Fibroblast of gingiva (primary cell): ENCODE measurements at places on chromosomes 3 and 15.

DNA sequence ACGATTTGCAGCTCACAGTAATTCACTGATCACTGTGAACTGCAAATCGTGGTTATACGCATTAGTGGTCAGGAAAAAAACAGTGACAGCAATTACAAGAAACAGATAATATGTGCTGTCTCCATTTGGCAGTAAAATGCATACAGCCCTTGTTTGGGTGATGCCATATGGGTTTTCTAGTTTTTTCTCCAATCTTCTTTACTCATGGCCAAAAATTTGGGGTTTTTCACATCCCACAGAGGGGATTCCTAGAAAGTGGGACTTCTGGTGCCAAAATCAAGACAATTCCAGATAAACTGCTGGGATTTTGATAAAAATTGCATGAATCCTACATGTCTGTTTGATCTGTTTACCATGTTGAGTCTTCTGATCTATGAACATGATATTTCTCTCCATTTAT is 15.6 kb downstream of the NDN start:
- no peak for DNase-seq

DNA sequence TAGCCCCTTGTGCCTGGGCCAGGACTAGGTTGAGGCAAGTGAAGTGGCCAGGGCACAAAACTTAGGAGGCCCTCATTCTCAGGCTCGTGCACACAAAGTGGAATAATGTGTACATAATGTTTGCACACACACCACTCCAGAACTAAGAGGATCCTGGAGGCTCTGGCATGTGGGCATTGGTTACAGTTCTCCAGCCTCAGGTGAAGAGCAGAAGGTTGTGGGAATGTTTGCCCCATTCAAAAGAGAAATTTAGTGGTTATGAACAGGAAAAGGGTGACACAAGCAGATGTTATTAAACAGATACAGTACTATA is 31.3 kb downstream of the ASB7 start:
- no peak for DNase-seq

DNA sequence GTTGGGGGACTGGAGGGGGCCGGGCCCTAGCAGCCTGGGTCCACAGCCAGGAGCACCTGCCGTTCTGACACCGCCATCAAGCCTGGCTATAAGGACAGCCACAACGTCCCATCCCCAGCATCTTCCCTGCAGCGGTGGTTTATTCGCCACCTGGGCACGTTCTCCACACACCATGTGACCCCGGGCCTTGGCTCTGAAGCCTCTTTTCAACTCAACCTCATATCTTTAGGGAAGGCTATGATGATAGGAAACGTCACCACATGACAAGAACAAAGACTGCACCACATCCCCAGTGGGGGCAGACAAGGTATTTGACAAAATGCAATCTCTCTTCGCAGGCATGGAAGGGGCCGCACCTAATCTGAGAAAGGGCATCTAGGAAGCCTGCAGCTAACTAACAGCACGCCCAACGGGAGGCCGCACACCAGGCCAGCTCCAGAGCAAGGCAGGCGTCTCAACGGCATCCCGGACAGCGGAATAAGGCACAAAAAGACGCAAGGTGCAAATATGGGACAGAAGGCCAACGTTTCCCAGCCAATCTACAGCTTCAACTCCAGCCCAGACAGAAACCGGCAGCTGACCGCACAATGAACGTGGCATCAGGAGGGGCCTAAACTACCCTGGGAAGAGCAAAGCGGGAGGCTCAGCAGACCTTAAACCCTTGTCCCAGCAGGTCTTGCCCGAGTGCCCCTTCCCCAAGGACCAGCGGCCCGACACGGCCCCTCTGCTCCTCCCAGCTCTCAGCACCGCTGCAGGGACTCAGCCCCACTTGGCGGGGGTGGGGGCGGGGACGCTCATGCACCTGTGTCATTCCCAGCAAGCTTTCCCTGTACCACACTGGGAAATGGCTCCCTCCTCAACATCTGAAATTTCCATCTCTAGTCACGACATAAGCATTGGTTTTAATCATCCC is 41.9 kb downstream of the NIPA2 start:
- no peak for DNase-seq

GRCh38 chr15:78255421-78256043 is 8.8 kb upstream of the DNAJA4 start:
- no peak for DNase-seq

GRCh38 chr3:69558912-69559311 is 173.0 kb upstream of the FRMD4B start:
- DNase-seq = peak; percentile 94

DNA sequence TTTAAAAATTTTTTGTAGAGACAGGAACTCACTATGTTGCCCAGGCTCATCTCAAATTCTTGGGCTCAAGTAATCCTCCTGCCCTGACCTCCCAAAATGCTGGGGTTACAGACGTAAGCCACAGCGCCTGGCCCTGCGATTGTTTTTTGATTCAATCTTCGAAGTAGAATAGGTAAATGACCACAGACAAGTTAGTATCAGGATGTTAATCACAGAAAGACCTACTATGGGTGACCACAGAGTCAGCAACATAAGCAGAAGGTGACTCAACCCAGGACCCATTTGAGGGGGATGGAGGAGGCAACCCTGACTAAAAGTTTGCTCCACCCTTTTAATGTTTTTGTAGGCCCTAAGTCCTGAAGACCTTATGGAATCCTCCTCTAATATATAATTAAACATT is 10.0 kb upstream of the USP3 start:
- DNase-seq = no peak

DNA sequence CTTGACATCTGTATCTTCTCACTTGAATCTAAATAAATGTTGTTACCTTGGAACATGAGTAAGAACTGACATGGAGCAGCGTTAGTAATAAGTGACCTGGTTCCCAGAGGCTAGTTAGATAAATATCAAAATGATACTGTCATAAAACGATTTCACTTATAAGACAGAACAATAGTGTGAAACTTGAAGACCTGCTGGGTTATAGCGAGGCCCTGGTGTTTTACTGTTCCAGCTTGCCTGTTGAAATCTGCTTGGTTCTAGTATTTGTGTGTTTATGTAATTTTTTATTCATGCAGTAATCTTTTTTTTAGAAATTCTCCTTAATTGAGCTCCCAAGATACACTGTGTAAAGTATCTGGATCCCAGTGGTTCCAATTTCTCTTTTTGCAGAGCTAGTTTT is 129.4 kb downstream of the CACNA2D3 start:
- DNase-seq = no peak

- no peak for DNase-seq
Observed at GRCh38 chr3:152419748-152420147, 151.0 kb downstream of the MBNL1 start.

DNA sequence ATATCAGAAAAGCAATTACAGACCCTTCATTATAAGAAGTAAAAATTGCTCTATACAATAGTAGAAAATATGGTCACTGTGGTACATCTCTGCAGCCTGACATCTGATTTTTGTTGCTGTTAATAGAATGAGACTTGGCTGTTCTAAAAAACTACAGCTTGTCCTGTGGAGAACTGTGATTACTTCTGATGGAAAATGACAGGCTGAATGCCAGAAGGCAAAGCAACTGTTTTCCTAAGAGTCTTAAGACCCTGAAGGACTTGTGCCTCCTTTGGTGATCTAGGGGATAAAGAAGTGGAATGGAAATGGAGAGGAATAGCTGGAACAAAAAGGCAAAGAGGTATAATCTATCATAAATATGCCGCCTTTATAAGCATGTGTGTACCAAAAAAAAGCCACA is 314.8 kb downstream of the BCHE start:
- no peak for DNase-seq

DNA sequence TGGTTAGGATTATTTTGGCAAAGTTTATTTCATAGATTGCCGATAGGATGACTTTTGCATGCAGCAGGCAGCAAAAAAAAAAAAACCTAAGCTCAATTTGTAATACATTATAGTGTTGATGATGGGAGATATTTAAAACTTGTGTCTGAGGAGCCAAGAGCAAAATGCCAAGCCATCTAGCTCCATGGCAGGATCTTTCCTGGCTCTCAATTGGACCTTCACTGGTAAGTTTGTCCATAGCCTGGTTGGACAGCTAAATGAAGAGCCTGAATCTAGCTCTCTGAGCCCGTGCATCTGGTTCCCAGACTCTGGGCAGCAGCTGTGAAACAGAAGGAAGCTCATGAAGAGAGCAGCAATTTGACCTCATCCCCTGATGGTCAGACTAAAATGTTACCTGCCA is 17.5 kb downstream of the STAC start:
- peak; percentile 35 for DNase-seq

GRCh38 chr3:16724487-16724886 is 119.3 kb upstream of the DAZL start:
- DNase-seq = no peak

GRCh38 chr3:32815841-32816438 is 1.9 kb upstream of the TRIM71 start:
- no peak for DNase-seq

DNA sequence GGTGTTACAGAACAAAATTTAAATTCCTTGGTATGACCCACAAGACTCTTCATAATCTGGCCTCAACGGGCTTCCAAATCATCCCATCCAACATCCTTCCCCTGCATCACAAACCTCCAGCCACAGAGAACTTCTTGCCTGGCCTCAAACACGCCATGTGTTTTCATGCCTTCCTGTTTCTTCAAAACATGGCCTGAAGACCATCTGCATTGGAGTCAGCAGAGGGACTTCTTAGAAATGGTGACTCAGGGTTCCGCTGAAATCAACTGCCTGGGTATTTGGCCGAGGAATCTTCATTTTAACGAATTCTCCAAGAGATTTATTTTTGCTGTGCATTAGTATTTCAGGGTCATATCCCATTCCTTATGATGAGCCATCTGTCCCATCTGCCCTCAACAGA is 138.1 kb upstream of the RAP2B start:
- no peak for DNase-seq

DNA sequence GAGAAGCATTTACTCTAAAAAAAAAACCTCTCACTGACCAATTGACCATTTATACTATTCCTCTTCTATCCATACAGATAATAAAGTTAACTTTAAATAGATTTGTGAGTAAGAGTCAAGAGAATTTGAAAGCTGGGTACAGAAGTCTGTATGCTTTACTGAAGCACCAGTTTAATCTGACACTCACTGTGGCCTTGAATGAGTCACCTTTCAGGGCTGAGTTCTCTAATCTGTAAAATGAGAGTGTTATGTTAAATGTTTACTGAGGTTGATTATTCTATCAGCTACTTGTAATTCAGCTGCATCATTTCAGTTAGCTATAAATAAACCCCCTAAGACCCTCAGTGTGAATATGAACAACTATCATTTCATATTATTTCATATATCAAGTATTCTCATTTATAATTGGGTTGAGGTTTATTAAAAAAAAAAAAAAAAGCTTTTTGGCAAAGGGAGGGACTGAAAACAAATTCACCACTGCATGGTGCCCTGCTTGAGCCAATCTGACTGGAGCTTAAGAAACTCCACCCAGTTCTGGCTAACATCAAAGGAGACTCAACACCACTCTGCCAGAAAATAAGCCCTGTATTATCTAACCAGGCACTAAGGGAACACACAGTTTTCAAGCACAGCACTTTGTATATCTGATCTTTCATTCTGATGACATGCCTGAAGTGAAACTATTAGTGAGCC is 2.8 kb downstream of the MAP4 start:
- DNase-seq = peak; percentile 54

DNA sequence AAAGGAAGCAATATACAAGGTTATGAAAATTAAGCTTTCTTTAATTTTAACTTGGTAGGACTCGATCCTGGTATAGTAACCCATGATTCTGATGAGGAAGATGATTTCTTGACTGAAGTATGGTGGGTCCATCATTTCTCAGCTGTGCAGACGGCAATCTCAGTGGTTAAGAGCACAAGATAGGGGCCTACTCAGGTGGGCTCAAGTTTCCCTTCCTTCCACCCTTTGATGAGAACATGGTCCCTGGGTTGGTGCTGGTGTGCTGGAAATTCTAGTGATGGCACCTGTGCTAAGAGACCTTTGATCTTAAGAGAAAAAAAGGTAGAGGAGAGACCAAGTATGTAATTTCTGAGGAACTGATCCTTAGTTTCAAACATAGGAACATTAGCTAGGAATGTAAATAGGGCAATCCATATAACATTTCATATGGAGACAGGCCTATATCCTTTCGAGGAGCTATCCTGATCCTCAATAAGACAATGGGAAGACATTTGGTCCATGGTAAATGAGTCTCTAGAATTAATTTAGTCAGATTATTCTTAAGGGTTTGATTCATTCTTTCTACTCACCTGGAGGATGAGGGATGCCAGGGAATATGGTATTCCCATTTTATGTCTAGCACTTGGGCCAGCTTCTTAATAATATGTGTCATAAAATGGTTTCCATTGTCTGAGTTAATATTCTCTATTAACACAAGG is 104.5 kb upstream of the NECTIN3 start:
- DNase-seq = no peak

DNA sequence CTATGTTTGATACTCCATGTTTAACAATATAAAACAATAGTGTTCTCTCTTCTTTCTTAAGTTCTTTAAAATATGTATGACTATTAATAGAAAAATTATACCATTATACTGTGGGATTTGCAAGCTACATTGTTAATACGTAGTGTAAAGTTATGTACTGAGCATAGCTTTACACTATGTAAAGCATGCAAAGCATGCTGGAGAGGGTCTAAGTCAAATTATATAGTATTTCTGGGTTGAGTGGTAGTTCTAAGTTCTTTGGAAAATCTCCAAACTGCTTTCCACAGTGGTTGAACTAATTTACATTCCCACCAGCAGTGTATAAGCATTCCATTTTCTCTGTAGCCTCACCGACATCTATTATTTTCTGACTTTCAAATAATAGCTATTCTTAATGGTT is 253.0 kb downstream of the RAP2B start:
- DNase-seq = no peak

DNA sequence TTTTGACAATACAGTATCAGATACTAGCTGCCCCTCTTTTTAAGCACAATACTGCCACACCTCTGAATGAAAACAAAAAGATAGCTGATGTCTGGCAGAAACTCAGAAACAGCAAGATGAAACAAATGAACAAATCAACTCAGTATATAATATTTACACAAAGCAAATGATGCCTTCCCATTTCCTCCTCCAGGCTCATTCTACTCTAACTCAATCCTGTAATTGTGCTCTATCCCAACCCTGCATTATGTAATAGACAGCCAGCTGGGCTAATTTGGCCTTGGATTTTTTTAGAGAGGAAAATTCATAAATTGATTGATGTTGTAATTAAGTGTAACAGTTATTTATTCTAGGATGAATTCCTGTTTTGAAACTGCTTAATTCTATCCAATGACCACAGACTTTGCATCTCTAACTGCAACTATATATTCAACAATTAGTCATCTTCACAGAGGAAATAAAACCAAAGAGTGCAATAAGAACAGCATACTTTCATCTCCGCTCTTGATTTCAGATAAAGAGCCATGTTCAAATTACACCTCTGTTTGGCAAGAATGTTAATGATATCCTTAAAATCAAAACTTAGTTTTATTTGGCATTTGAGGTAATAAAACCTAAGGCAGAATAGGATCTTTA is 6.1 kb downstream of the ATG3 start:
- no peak for DNase-seq

- DNase-seq = no peak
Observed at GRCh38 chr15:95565690-95566089, 764.8 kb upstream of the NR2F2 start.

DNA sequence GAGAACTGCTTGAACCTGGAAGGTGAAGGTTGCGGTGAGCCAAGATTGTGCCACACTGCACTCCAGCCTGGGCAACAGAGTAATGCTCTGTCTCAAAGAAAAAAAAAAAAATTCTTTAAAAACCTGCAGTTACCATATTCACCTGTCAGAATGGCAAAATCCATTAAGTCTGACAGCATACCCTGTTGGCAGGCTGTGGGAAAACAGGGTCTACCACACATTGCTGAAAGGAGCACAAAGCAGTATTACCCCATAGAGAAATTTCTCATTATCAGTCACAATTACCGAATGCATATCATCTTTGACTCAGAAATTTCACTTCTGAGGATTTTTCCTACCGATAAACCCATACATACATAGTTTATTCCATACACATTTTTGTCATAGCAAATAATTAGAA is 264.1 kb upstream of the SLCO3A1 start:
- no peak for DNase-seq
